ENCODE measurements at places on chromosomes 7 and 10. TPM values are rescaled to one million over a fixed set of nuclear protein-coding genes. Genes with fewer than 3 reads are reported as not detected.

DNA sequence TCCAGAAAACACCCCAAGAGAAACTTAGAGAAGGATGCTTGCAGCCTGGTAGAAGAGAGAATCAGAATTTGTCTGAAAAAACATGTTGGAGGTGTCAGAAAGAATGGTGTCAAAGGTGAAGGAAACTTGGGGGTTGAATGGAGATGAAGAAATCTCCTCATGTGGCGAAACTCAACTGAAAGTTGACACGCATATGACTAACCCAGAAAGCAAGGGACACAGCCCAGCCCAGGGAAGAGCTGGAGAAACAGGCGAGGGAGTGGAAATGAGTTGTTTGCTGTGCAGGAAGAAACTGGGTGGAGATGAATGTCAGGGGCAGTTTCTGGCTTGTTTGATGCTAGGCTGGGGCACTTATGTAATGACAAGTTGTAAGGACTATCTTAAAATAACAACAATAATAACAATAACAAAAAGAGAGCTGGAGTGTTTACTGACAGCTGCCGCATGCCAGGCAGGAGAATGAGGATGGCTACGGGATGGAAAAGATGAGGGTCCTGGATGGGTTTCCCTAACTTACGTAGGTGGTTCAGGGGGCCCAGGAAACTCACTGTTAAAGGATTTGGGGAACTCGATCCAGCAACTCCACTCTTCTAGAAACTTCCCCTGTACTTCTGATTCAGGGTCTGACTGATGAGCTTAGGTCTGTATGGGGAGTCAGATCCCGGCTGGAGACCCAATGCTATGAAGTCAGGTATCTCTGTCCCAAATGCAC is 57.4 kb downstream of the MAP3K8 start:
- peaks cover 5% of the 10 kb centered on the region for H3K36me3 ChIP-seq
- no peak for DNase-seq
- H3K27me3 ChIP-seq: peaks cover 17% of the 10 kb centered on the region
- no peak overlapping the region for H3K4me3 ChIP-seq
- no peak overlapping the region for H3K27ac ChIP-seq
- H3K4me1 ChIP-seq: peaks cover 45% of the 10 kb centered on the region

DNA sequence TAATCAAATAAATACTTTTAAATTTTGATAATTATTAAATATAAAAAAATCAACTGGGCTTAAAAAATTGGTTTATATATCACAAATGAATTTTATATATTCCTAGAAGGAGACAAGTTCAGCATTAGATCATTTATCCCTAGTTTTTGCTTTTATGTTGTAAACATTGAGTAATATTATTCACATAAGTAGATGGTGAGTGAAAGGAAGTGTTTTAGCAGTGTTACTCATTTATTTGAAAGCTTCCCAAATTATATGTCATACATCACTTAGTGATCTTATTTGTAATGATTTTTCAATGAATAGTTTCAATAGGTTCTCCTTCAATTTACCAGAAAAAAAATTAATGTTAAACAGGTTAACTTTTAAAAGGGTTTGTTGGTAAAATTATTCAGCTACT is 15.8 kb downstream of the KLLN start:
- H3K4me1 ChIP-seq: peaks cover 12% of the 10 kb centered on the region
- no peak for DNase-seq
- no peaks in the 10 kb centered on the region for H3K36me3 ChIP-seq
- no peaks in the 10 kb centered on the region for H3K27me3 ChIP-seq
- no peak overlapping the region for H3K27ac ChIP-seq

GRCh38 chr10:12975266-12975665 is 26.2 kb downstream of the CCDC3 start:
- DNase-seq: no peak
- H3K27ac ChIP-seq: no peak overlapping the region
- no peaks in the 10 kb centered on the region for H3K36me3 ChIP-seq

GRCh38 chr7:102883098-102883860 is 29.5 kb upstream of the LRRC17 start:
- peaks cover 6% of the 10 kb centered on the region for H3K27me3 ChIP-seq
- H3K4me3 ChIP-seq: no peak overlapping the region
- H3K36me3 ChIP-seq: no peaks in the 10 kb centered on the region
- no peak overlapping the region for H3K27ac ChIP-seq

- no peak overlapping the region for H3K4me3 ChIP-seq
- H3K36me3 ChIP-seq: no peaks in the 10 kb centered on the region
- no peak for DNase-seq
- H3K4me1 ChIP-seq: no peaks in the 10 kb centered on the region
- H3K27ac ChIP-seq: no peak overlapping the region
- H3K27me3 ChIP-seq: peaks cover 16% of the 10 kb centered on the region
These were observed 14.0 kb upstream of the NUB1 start for GRCh38 chr7:151327659-151328058.

Gene BET1
- total RNA-seq: 24.4 TPM

Gene VSTM4
- 0.10 TPM for total RNA-seq

- no peak overlapping the region for H3K27ac ChIP-seq
- no peak for DNase-seq
- peaks cover 10% of the 10 kb centered on the region for H3K4me1 ChIP-seq
- H3K4me3 ChIP-seq: no peak overlapping the region
These were observed 1.5 kb upstream of the RELN start for GRCh38 chr7:103990991-103991390.

DNA sequence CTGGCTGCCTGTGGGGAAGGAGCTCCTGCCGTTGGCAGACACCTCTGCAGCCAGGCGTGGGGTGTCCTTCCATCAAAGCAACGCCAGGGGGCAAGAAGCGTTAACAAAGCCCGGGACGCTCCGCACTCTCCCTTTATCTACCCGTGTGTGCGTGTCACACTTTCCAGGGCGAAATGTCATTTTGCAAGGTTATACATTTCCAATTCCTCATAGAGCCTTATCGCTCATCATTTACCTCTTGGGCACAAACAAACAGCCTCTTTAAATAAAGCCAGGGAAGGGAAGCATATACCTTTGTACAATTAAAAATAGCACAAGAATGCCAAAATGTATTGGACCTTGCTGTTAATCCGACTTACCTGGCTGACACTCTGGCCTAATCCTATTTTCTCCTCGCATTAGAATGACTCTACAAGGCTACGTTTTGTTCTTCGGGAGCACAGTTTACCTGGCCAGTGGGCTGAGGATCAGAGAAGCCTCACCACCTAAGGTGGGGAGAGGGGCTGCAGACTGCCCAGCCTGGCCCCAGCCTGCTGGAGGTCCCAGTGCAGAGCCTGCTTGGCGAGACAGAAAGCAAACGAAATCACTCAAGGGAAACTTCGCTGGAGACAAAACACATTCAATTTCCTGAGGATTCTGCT is 77.6 kb upstream of the EN2 start:
- peaks cover 79% of the 10 kb centered on the region for H3K27me3 ChIP-seq
- no peak overlapping the region for H3K27ac ChIP-seq
- peaks cover 13% of the 10 kb centered on the region for H3K4me1 ChIP-seq

Gene STEAP2
- total RNA-seq: 0.05 TPM

Gene HTR5A
- not detected for total RNA-seq

DNA sequence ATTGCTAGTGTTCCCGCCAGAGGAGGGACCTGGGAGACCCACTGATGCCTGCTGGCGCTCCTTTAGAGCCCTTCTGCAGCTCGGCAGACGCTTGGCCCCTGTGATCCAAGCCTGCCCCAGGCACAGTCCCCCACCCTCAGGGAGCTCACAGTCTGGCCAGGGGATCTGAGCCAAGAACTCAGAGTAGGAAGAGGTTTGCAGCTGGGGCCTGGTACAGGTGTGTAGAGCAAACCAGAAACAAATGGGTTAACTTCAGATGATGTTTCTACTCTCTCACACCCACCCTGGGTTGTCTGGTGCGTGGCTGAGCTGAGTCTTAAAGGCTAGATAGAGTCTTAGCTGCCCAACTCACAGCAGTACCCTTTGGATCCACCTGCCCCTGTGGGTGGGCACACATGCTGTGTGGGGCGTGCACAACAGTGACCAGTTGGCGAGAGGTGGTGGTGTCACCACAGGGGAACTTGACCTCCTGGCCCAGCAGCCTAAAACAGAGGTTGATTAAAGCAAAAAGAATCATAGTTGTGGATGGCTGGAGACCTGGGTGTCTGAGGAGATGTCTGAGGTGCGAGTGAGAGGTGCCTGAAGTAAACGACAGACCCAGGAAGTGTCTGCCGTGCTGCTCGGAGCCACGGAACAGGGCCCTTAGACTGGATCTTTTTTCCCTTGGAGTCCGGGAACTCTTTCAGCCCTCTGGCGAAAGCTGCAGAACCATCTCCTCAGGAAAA is 31.2 kb upstream of the SRGN start:
- peak overlapping the region; percentile 49 for H3K27ac ChIP-seq
- H3K27me3 ChIP-seq: no peaks in the 10 kb centered on the region
- H3K36me3 ChIP-seq: no peaks in the 10 kb centered on the region
- no peak overlapping the region for H3K4me3 ChIP-seq

Gene PIK3CG
- 49.6 TPM for total RNA-seq
